ENCODE measurements at places on chromosomes 16 and 17.

- no peak for DNase-seq
Measured at GRCh38 chr17:69900101-69900500, 174.9 kb upstream of the KCNJ16 start.

DNA sequence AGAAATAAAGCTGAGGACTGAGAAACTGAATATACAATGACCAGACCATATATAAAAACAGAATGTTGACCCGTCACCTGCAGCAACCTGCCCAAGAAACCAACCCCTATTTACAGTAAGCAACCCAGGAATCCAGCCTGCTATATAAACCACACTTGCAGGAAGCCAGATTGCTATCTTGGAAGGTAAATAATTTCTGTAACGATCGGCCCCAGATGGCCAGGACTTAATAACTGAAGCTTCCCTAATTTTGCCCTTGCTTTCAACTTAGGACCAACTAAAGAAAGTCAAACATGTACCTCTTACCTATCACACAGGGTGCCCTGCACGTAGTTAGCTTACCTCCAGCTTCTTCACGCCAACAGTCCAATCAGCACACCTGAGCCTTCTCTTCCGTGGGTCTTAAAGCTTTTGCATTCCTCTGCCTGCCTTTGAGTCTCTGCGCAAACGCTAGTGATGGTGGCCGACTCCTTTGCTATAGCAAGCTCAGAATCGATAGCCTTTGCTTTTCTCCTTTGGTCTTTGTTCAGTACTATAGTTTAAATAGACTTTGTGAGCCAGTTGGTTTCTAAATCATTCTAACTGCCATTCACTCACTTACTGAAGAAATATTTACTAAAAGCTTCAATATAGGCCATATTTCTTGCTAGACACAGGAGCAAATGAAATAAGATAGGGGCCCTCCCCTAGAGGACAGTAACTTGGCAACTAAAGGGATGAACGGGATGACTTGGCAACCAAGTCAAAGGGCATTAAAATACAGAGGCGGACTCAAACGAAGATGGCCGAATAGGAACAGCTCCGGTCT is 31.3 kb downstream of the MPHOSPH6 start:
- DNase-seq = no peak

DNA sequence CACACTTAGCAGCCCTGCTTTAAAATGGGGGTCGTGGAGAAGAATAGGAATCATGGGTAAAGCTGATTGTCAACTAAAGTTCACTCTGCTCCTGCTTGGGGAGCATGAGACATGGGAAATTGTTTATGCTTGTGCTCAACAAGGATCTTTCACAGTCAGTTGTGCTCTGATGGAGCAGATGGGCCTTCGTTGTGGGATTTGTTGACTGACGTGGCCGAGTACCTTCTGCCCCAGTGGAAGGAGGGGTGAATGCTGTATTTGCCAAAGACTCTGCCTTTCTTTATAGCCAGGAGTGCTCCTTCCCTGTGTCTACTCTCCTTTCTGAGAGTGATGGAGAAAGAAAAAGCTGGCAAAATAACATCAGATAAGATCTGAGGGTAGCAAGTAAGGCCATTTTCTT is 11.4 kb downstream of the ARSG start:
- DNase-seq = no peak

- no peak for DNase-seq
Measured at GRCh38 chr17:42180922-42181850, at the start of gene KCNH4. Gene KCNH4 (minus strand): TSS chr17:42181142. CDS start chr17:42180945, 197 bp downstream.

- DNase-seq = no peak
Measured at GRCh38 chr16:16143038-16143763, 80.1 kb downstream of the ABCC6 start.

- DNase-seq = no peak
Measured at GRCh38 chr16:68416057-68417046, 32.0 kb downstream of the SMPD3 start.

DNA sequence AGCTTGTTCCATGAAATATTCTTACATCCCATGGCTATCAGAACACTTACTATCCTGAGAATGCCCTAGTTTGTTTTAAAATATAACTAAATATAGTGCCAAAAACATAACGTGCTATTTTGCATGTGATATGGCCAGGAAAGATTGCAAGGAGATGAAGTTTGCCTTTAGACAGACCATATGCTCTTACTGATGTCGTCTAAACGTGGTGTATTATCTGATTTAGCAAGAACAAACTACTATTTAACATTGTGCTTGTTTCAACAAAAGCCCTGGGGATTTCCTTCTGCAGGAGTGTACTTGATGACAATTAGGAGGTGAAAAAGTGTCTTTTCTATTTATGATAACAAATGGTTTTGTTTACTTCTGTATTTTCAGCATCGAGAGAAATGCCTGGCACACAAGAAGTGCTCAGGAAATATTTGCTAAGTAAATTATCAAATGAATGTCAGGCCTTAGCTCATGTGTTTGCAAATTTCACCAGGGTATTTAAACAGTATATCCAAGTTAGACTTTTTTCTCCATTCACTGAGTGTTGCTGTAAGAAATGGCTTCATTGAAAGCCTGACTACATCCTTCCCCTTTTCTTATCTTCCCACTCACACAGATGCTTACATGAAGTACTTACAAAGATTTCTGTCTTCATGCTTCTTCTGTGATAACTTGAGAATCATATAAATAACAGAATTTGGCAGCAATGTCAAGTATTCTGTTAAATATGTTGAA is 1033.6 kb downstream of the CDH8 start:
- DNase-seq = no peak

DNA sequence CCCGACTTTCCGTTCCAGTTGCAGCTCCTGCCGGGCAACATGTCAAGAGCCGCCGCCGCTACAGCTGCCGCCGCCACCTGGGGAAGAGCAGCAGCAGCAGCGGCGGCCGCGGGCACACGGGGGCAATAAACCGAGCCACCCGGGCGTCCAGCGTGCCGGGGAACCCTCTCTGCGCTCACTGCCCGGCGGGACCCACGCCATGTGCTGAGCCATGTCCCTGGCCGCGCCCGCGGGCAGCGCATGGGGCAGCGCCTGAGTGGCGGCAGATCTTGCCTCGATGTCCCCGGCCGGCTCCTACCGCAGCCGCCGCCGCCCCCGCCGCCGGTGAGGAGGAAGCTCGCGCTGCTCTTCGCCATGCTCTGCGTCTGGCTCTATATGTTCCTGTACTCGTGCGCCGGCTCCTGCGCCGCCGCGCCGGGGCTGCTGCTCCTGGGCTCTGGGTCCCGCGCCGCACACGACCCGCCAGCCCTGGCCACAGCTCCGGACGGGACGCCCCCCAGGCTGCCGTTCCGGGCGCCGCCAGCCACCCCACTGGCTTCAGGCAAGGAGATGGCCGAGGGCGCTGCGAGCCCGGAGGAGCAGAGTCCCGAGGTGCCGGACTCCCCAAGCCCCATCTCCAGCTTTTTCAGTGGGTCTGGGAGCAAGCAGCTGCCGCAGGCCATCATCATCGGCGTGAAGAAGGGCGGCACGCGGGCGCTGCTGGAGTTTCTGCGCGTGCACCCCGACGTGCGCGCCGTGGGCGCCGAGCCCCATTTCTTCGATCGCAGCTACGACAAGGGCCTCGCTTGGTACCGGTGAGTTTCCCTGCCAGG is 604 bp downstream of the HS3ST3B1 start:
- DNase-seq = no peak

- no peak for DNase-seq
Measured at GRCh38 chr17:66432411-66432957, 130.1 kb downstream of the PRKCA start.

- no peak for DNase-seq
Measured at GRCh38 chr16:77807-78443, at the start of gene MPG. Gene MPG (plus strand): TSS chr16:78225. CDS start chr16:78310, 85 bp downstream.

- no peak for DNase-seq
Measured at GRCh38 chr17:77492446-77493237, 351.9 kb downstream of the SEC14L1 start.

DNA sequence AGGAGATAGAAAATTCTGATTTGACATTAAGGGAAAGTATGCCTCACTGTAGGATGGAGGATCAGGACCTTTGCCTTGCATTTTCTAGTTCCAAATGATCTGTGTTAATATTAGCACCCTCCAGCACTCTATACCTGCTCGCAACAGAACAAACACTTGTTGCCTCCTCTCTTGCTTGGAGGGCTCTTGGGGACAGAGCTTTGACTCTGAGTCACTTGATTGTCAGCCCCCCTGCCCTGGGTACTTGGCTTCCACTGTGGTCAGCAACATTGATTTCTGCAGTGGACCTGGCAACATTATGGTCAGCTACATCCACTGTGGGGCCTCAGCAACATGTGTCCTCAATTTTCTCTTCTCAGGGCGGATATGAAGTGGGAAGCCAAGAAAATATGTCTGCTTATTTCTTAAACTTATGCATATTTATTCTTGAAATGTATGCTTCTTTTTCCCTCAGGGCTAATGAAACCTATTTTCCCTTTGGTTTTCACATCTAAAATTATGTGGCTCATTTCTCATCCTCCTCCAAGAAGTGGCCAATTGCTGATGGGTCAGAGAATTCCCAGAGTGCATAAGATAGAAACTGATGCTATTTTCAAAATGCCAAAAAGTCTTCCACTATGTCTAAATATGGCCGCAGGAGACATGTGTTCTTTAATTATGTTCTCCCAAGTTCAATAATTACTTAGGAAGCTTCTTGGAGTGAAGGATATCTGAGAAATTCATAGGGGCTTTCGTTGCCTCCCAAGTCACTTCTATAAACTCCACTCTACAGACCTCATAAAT is 94.6 kb upstream of the SMIM36 start:
- no peak for DNase-seq

GRCh38 chr16:16080465-16081065 is 131.1 kb downstream of the ABCC1 start:
- no peak for DNase-seq

- no peak for DNase-seq
Measured at GRCh38 chr17:50800196-50800700, 32.9 kb upstream of the ANKRD40CL start.

GRCh38 chr17:49928837-49929475 is 40.0 kb upstream of the DLX4 start:
- DNase-seq = no peak

GRCh38 chr16:69905171-69905555 is 46.0 kb upstream of the CLEC18A start:
- no peak for DNase-seq

DNA sequence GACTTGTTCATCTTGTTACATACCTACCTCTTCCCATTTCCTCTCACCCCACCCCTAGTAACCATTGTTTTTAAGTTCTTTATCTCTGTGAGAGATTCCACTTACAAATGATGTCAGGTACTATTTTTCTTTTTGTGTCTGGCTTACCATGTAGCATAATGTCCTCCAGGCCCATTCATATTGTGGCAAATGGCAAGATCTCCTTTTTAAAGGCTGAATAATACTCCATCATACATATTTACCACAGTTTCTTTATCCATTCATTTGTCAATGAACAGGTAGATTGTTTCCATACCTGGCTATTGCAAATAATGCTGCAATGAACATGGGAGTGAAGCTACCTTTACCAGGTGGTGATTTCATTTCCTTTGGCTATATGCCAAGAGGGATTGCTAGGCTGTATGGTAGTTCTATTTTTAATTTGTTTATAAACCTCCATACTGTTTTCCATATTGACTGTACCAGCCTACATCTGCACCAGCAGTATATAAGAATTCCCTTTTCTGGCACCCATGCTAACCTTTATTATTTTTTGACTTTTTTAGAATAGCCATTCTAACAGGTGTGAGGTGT is 53.9 kb downstream of the NSRP1 start:
- no peak for DNase-seq

GRCh38 chr17:60749050-60749449 is 71.4 kb downstream of the BCAS3 start:
- no peak for DNase-seq

- no peak for DNase-seq
Measured at GRCh38 chr17:35614810-35615209, 27.7 kb downstream of the AP2B1 start.

DNA sequence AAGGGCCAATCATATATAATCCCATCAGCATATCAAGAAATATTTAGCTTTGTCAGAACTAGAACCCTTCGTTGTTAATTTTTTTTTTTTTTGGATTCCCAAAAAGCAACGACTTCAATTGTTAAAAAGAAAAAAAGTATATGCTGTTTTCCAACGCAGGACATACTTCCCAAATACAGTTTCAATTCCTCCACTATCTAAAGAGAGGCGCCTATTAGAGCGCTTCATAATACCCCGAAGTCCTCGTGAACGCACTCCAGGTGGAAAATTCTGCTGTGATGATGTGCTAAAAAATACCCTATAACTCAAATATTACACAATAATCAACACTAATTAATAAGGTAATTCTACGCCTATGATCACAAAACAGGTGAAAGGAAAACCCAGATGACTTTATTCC is 20.8 kb downstream of the GNA13 start:
- no peak for DNase-seq

- DNase-seq = no peak
Measured at GRCh38 chr17:57976594-57976993, 11.5 kb downstream of the VEZF1 start.

GRCh38 chr16:85867189-85867588 is 31.8 kb upstream of the IRF8 start:
- DNase-seq = no peak

DNA sequence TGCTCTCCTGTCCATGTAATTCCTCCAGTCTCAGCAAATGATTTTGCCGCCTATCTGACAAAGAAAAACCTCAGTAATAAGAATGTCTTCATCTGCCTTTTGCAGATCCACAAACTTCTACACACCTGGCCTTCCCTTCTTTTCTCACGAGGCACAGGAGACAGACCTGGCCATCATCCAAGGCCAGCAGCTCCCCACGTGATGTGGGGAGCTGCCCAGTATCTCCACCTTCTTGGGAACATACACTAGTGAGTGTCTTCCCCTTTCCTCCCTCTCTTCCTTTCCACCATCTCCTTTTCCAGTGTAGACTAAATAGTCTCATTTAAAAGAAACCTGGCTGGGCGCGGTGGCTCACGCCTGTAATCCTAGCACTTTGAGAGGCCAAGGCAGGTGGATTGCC is 274.4 kb downstream of the CEP112 start:
- DNase-seq = no peak

- no peak for DNase-seq
Measured at GRCh38 chr16:74752258-74752657, 22.4 kb downstream of the FA2H start.

- no peak for DNase-seq
Measured at GRCh38 chr17:21194703-21195102, 19.3 kb downstream of the TMEM11 start.

GRCh38 chr16:52499060-52499440 is 47.9 kb downstream of the TOX3 start:
- no peak for DNase-seq

DNA sequence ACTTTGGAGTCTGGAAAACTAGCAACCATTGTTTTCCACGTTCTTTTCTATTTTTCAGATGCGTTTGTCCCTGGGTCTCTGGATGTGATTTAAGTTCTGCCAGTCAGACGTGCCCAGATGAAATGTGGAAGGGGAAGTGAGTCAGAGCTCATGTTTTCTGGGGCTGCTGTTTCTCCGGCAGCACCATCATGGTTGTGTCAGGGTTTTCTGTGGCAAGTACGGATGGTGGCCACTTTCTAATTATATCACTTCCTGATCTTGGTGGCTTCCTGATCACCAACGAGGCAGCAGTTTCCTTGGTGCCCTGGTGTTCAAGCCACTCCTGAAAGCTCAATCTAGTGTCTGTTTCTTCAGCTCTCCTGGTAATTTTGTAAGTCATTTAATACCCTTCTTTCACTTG is 31.4 kb upstream of the PMFBP1 start:
- no peak for DNase-seq

- DNase-seq = no peak
Measured at GRCh38 chr16:19151310-19151709, 16.7 kb upstream of the SYT17 start.
